ENCODE measurements at places on chromosomes 5 and 9.
A peak's percentile ranks its signal among the peaks of the same experiment; 100 is the strongest.

- no peak for DNase-seq
Measured at GRCh38 chr9:108980893-108981292, 32.4 kb downstream of the CTNNAL1 start.

DNA sequence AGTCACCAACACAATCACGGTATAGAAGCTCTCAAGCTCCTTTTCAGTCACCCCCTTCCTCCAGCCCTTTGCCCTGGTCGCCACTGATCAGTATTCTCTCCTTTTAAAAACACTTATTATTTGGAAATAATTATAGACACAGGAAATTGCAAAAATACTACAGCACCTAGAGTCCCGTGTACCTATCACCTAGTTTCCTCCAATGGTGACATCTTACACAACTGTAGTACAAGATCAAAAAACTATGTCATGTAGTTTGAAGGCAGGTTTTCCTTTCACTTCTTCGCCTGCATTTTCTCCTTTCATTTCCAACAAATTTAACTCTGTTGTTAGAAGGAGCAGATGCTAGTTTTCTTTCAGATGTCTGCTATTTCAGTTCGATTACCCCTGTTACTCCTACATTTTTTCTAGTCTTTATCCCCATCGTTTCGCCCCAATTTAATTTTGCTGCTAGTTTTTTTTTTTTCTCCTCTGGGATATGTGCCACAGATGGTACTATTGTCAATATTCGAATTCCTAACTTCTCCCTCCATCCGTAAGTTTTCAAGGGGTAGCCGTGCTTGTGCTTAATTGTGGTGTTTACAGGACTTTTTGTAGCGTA is 612 bp upstream of the ATG10 start:
- DNase-seq, result no peak

DNA sequence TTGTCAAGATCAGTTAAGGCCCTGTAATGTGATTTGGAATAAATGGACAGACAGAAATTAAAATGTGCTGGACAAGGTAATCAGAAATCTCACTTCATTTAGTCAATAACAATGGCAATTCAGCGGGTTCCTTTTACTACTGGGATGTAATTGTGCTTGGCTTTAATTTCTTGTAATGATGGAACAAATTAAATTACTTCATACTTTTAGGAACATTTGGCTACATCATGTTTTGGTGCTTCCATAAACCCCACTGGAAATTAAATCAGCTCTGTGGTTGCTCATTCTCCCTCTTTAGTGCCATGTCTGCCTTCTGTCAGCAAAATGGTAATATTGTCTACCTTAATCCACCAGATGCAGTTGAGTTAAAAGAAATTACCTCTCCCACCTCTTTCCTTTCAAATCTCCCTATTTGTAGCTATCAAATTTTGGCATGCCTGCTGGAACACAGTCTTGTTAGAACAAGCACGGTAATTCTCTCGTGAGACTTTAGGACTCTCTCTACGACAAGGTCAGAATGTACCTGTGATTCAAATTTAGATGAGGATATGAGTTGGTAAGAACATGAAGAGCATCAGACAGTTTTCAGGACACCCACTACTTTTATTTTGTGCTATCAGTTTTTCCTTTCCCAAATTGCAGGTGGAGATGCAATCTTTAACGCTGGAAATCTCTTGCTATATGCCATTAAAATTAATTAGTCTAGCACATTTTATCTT is 476.3 kb downstream of the RAB3C start:
- no peak for DNase-seq

DNA sequence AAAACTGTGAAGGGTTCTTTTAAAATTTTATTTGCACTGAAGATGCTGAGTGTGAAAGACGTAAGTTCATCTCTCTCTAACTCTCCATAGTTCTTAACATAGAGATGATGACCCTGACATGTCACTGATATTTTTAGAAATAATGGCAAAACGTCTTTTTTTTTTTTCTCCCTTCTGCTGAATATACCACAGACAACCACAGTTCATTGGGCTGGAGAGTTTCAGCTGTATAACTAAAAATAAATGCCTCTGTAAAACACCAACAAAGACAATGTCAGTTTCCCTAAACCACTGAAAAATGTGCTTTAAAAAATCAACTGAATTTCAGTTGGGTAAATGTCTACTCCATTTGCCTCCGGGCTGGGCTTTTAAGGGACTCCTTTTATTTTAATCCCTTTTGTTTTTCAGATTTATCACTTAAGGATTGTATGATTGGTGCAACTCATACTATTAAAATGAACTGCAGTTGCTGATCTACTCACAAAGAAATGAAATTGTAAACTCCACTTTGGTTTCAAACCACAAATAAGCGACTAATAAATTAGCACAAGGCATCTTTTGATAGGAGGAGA is 830.9 kb upstream of the WWC1 start:
- no peak for DNase-seq

GRCh38 chr9:35702696-35703095 is 13.0 kb upstream of the TPM2 start:
- no peak for DNase-seq

DNA sequence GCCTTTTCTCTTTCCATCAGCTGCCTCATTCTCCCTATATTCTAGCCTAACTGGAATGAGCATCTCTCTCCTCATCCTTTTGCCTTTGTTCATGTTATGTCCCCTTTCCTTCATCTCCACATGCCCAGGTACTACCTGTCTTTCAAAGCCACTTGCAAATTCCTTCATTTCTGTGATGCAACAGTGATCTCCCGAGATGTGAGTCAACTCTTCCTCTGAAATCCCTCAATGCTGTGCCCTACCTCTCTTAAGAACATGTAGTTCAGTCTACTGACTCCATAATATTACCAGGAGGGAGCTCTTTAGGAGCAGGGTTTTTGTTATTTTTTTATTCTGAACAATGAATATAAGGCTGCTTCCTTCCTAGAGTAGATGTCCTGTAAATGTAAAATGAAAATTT is 91.6 kb downstream of the ZNF462 start:
- no peak for DNase-seq

- DNase-seq, result no peak
Measured at GRCh38 chr5:40477856-40478546, 201.7 kb upstream of the PTGER4 start.

GRCh38 chr9:136991993-136992818 is at the start of gene PAXX:
Gene PAXX, plus strand, starts transcription at chr9:136992422. Its CDS starts 22 bp downstream, at chr9:136992444.
- peak; percentile 99 for DNase-seq

- DNase-seq, result no peak
Measured at GRCh38 chr5:73687357-73687756, 61.4 kb downstream of the ARHGEF28 start.

- DNase-seq, result peak; percentile 1
Measured at GRCh38 chr9:134676361-134676760, 34.8 kb downstream of the COL5A1 start.

GRCh38 chr9:33135470-33135958 is 31.6 kb downstream of the B4GALT1 start:
- peak; percentile 77 for DNase-seq

GRCh38 chr5:15238006-15238405 is 262.0 kb upstream of the FBXL7 start:
- no peak for DNase-seq

GRCh38 chr9:27124151-27124550 is 15.1 kb downstream of the TEK start:
- DNase-seq, result no peak

GRCh38 chr5:111932199-111932598 is 175.2 kb upstream of the NREP start:
- no peak for DNase-seq

GRCh38 chr5:65506961-65507360 is 25.2 kb upstream of the ADAMTS6 start:
- no peak for DNase-seq

DNA sequence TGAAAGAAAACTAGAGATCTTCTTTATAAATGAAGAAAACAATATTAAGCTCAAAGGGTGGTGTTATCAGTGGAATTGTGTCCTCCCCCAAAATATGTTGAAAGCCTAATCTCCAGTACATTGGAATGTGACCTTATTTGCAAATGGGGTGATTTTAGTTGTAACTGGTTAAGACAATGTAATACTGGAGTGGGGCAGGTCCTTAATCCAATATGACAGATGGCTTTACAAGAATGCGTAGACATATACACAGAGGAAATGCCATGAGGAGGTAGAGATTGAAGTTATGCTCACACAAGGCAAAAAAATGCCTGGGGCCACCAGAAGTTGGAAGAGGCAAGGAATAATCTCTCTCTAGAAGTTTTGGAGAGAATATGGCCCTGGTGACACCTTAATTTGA is 13.7 kb upstream of the TRIM32 start:
- DNase-seq, result no peak

DNA sequence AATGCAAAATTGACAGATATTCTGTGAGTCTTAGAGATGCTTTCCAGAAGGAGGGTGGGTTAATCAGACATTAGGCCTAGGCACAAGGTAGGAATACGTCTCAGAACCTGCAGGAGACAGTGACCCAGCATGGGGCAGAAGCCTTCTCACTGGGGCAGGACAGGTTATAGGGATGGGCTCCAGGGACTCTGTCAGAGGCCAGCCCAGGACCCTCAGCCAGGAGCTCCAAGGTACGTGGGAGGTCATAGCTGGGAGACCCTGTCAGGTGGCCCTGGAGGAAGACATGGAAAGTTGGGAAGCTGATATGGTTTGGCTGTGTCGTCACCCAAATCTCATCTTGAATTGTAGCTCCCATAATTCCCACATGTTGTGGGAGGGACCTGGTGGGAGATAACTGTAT is 450.4 kb downstream of the GADD45G start:
- no peak for DNase-seq

- peak; percentile 48 for DNase-seq
Measured at GRCh38 chr9:138050472-138051330, 173.1 kb downstream of the CACNA1B start.

GRCh38 chr5:51188001-51188591 is 195.2 kb upstream of the ISL1 start:
- no peak for DNase-seq
